NT2/D1 (cell line): ENCODE measurements at places on chromosomes 6 and 20.

DNA sequence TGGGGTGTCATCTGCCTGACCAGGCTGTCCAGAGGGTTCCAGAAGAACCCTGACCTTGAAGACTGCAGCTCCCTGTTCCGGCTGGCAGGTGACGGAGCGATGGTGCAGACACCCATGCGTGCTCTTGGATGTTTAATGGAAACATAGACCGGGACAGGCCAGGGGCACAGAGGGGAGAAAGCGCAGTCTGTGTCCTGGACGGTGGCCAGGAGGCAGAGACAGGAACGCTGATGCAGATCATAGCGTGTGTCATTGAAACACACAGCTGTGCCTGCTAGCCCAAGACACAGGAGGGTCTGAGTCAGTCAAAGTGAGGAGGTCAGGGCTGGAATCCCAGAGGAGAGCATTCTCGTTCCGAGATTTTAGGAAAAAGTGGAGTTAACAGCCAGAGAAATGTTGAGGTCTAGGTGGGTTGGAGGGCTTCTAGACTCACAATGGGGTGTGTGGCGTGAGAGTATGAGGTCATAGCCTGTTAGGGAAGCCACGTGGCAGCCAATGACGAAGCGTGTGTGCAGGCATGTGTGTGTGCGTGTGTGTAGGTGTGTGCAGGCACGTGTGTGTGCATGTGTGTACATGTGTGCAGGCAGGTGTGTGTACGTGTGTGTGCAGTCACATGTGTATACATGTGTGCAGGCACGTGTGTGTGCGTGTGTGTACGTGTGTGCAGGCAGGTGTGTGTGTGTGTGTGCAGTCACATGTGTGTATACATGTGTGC lies 167.0 kb downstream of the ERMARD start:
- DNase-seq = no peak

DNA sequence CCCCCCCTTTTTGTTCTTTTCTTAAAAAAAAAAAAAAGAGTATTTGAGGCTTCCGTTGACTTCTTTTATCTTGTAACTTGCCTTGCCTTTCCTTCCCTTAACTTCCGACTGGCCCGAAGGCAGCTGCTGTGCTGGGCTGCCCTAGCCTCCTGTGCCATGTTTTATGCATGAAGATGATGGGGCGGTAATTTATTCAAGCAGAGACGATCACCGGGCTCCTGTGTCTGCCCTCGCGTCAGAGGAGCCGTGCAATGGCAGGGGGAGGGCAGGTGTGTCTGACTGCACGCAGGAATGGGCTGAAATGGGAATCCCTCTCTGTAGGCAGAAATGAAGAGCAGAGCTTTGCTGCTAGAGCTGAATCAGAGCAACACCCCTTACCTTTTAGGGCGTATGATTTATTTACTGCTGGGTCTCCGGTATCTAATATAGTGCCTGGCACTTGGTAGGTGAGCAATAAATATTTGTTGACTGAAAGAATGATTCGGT lies 106.3 kb upstream of the RIPOR2 start:
- DNase-seq = no peak

DNA sequence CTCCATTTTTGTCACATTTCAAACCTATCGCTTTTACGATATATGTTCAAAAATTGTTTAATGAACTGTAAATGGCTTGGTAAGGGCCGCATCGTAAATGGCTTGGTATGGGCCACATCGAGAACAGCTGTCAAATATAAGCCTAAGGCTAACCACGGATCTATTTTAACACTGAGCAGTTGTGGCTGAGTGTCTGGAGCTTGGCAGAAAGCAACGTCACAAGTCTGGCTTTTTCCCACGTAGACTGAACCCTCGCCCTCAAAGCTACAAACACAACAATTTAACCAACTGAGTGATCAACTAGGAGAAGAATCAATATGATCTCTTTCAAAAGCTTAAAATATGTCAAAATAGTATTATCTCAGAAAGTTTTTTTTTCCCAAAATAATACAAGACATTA lies 71.4 kb upstream of the PRSS16 start:
- no peak for DNase-seq

- DNase-seq = no peak
Observed at GRCh38 chr6:47729019-47729418, 30.6 kb downstream of the ADGRF4 start.

GRCh38 chr20:54088430-54088829 lies 18.0 kb upstream of the BCAS1 start:
- DNase-seq = no peak

DNA sequence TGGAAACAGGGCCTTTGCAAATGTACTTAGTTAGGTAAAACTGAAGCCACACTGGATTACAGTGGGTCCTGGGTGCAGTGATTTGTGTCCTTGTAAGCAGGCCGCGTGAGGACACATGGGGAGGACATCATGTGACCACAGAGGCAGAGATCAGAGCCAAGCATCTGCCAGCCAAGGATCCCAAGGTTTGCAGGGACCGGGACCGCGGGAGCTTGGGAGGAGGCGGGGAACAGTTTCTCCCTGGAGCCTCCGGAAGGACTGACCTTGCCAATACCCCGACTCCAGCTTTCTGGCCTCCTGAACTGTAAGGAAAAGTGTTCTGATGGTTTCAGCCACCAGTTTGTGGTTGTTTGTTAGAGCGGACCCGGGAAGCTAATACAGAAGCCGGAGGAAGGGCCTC lies 500.9 kb downstream of the PREX1 start:
- DNase-seq = no peak
